ENCODE measurements at places on chromosomes 1 and 21.

GRCh38 chr1:92883297-92883696 is 51.5 kb downstream of the RPL5 start:
- no peak for DNase-seq

DNA sequence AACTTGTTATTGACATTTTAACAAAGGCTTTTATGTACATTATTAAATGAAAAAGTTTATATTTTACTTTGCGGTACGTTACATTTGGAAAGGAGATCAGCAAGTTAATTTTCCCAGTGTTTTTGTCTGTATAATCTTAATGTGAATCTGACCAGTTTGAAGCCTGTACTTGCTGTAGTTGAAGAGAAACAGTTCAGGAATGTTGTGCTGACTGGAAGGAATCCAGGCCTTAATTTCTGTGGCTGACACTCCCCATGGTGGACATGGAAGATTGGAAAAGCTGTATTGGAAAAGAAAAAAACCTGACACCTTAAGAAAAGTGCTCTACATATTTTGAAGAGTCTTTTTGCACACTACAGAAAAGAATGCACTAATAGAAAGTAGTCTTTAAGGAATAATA is 15.5 kb downstream of the LEPR start:
- DNase-seq: no peak

GRCh38 chr1:202143768-202144401 is 652 bp downstream of the ARL8A start:
- DNase-seq: peak; percentile 35

DNA sequence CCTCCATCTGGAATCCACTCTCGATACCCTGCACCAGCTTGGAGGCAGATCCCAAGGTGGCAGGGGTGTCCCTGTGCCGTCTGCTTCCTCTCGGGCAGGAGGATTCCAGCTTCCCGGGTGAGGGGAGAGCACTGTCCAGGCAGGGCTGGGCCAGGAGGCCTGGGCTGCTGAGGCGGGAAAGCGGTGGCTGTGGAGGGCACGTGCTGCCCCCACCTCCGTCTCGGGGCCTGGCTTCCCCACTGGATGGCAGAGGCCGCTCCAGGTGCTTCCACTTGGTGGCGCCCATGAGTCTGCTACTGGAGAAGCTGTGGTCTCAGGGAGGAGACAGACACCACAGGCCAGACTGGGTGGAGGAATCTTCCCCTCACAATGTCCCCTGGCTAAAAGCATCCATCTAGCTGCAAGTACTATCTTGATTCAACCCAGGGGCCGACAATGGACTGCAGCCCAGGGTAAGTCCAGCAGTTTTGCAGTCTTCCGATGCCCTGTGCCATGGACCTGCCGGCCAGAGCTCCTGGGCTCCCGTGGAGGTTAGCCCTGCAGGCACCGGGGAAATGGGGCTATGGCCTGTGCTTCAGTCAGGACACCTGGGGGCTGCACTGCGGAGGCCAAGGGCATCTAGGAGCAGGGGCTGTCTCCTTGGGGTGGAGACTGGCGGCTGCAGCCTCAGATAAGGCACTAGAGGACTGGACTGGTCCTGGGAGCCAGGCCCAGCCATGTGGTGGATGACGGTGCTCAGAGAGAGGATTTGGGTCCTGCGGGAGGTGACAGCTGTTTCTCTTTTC is 41.3 kb upstream of the EIF4G3 start:
- DNase-seq: peak; percentile 32

- no peak for DNase-seq
These were observed 49.4 kb upstream of the CD34 start for GRCh38 chr1:207960346-207960745.

DNA sequence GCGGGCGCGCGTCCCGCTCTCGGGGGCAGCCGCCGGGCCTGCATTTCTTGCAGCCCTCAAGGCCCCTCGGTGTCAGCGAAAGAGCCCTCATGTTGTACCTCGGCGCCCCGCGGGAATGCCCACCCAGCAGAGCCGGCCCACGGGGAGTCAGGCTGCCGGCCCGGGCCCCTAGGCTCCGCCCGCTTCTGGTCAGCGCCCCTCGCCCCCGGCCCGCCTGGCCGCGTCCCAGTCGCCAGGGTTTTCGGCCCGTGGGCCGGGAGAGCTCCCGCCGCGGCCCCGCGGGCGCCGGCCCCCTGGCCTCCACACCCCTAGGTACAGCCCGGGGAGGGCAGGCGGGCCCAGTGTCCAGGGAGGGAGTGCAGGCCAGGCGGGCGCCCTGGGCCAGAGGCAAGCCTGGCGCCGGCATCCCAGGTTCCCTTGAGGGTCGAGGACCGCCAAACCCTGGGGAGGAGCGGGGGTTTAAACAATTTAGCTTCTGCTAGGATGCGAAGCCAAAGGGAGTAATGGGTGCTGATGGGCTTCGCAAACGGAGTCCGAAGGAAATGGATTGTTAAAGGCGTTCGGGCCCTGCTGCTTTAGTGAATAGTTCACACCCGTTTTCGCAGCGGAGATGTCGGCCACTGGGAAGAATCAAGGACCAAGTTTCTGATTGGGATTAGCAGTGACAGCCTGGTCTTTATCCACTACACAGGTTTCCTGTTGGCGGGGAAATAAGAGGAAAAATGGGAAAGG is 486 bp upstream of the KCNA3 start:
- no peak for DNase-seq

DNA sequence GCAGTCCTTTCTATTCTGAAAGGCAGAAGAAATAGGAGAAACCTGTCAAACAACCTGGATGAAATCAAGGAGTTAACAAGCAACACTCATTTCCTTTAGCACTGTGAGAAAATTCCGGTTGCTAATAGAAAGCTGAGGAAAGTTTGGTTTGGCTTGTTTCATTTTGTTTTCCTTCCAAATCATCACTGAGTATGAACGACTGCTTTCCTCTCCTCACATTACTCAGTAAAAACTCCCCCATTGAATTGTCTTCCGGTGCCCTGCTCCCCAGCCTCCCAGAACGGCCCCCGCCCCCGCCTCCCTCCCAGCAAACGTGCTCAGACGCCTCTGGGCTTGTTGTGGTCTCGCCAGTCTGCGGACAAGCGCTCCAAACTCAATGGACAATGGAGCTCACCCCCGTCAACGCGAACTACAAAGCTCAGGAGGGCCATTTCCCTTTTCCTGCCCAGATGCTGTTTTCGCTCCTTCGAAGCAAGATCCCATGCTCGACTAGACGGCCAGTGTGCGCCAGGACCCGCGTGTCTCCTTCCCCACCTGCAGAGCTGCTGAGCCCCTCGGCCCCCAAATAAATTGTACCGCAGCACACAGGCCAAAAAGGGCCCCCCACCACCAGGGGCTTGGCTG is 747 bp downstream of the STX6 start:
- DNase-seq: peak; percentile 39

DNA sequence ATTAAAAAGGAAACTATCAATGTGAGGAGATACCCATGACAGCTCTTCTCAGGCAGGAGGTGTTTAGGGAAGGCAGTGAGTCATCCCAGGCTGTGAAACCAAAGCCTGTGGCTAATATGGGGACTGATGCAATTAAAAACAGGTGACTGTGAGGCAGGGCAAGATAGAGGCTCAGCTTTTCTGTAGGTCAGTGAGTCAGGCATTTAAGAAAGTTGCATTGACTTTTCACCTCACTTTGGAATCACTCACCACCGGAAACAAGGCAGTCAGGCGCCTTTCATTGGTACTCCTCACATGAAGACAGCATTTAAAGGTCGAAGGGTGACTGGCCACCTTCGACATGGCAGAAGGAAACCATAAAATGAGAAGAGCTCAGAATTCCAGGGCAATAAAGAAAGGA is 54.5 kb downstream of the PAPPA2 start:
- no peak for DNase-seq

GRCh38 chr1:190739926-190740325 is 262.3 kb upstream of the BRINP3 start:
- DNase-seq: no peak

- no peak for DNase-seq
These were observed 38.7 kb upstream of the CD55 start for GRCh38 chr1:207282496-207283380.

GRCh38 chr1:160354388-160354985 is 11.3 kb downstream of the NCSTN start:
- DNase-seq: peak; percentile 30

GRCh38 chr1:27523337-27524020 is 33.5 kb upstream of the WASF2 start:
- DNase-seq: no peak

GRCh38 chr1:85149805-85150204 is 51.0 kb downstream of the SYDE2 start:
- no peak for DNase-seq

- no peak for DNase-seq
These were observed 623.7 kb downstream of the PTPRU start for GRCh38 chr1:29860056-29860455.

DNA sequence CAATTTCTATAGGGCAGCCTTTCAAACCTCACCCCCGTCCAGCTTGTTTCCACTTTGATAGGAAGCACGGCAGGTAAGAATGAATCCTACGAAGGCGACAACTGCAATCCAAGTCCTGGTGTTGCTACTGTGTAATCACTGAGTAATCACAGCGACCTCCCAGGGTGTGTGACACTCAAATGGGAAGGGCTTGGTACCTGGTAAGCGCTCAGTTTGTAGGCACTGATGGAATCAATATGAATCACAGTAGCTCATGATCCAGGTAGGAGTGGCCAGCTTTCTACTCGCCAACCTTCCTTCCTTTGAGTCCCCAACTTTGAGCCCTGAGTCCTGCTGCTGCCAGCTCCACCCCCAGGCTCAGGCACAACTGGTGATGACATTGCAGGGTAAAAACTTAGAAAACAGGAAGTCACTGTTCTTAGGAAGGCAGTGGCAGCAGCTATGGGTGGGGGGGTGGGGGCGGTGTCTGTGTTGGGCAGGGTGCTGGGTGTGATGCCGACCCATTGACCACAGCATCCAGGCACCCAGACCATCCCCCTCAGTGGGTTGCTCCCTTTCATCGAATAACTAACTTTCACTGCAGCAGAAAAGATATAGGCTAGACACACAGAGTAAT is 70.7 kb downstream of the CD247 start:
- DNase-seq: peak; percentile 61

DNA sequence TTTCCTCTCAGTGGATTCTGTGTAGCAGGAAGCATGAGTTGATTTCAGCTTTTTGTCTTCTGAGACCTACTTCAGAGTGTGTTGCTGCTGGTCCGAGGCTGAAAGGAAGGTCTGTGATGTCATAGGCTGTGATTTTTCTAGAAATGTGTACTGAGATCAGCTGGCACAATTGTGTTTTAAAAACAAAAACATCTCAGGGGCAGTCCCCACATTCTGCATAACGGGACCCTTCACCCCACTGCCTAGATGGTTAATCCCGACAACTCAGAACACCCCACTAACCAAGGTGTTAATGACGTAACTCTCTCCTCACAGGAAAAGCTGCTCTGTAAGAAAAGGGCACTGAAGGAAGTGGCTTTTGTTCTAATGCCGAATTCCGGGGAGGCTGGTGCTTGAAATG is 59.8 kb upstream of the PPP2R5A start:
- DNase-seq: no peak

DNA sequence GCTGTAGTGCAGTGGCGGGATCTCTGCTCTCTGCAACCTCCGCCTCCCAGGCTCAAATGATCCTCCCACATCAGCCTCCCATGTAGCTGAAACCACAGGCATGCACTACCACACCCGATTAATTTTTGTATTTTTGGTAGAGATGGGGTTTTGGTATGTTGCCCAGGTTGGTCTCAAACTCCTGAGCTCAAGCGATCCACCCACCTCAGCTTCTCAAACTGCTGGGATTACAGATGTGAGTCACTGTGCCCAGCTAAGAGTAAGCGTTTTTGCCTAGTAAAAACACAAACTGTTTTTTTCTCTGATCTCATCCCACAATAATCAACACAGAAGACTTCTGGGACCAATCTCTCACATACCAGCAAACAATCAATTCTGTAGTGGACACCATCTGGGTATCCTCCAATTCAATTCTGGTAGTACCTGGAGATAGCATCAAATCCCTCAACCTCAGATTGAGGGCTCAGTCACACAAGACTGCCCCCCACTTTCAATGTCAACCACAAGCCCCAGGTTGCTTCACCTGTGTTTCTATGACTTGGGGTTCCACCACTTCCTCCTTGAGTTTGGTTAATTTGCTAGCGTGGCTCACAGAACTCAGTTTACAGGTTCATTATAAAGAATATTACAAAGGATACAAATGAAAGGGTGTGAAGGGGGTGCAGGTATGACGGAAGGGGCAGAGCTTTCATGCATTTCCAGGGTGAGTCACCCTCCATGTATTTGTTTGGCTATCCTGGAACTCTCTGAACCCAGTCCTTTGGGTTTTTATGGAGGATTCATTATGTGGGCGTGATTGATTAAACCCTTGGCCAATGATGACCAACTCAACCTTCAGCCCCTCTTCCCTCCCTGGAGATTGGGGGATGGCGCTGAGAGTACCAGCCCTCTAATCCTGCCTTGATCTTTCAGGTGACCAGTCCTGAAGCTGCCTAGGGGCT is 40.0 kb upstream of the RHOU start:
- no peak for DNase-seq

DNA sequence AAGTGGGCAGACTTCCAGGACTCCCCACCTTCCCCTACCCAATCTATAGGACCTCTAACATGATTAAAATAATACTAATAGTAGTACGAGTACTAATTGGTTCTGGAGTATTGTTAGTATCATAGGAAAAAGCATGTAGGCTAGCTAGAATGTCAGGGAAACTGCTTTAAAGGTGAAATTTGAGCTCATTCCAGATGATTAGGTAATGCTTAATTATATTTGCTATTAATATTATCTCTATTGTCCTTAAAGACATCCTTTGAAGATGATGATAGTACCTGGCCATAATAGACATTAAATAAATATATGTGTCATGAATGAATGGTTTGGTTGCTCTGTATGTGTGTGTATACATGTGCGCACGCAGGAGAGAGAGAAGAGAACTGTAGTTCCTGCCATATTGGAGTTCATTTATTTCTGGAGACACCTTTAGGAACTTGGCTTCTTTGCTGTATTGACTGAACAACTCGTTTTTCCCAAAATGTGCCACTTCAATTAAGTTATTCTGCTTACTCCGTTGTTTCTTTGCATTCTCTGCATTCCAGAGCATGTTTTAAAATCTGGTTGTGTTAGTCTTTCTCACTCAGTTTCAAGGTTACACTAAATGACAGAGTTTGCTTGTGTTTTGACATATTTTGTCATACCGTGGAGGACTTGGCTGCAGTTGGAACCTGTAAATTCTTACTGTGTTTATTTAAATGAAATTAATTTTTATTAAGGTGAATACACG is 117.1 kb downstream of the OSBPL9 start:
- DNase-seq: no peak

GRCh38 chr1:157193702-157194391 is 55.7 kb upstream of the ETV3 start:
- peak; percentile 67 for DNase-seq

GRCh38 chr1:2231532-2232254 is 3.6 kb downstream of the SKI start:
- peak; percentile 35 for DNase-seq

GRCh38 chr21:37445228-37445627 is 78.7 kb downstream of the DYRK1A start:
- DNase-seq: no peak

- DNase-seq: no peak
These were observed 70.6 kb upstream of the GJB5 start for GRCh38 chr1:34684266-34684665.

DNA sequence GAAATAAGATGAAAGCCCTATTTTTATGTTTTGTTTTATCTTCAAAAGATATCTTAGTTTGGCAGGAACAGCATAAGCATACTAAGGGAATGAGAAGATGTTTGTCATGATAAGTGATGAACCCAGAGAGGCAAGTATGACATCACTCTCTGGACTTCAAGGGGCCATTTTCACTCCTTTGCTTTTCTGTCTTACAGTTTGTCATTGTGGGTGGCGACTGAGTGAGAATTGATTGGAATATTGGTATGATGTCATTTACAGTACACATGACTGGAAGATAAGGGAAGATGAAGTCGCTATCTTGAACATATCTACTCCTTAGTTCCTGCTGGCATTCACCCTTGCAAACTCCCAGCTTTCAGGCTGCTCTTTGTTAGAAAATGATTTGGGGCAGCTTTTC is 258.1 kb upstream of the RAB4A start:
- no peak for DNase-seq
